Anterior cingulate cortex (tissue), 58 donors: ENCODE measurements at places on chromosomes 3 and 15.

- no peak for DNase-seq
Measured at GRCh38 chr3:157384491-157384890, 52.2 kb upstream of the PTX3 start.

- DNase-seq: peak; percentile 45
Measured at GRCh38 chr3:161372321-161373260, 1.3 kb upstream of the SPTSSB start.

DNA sequence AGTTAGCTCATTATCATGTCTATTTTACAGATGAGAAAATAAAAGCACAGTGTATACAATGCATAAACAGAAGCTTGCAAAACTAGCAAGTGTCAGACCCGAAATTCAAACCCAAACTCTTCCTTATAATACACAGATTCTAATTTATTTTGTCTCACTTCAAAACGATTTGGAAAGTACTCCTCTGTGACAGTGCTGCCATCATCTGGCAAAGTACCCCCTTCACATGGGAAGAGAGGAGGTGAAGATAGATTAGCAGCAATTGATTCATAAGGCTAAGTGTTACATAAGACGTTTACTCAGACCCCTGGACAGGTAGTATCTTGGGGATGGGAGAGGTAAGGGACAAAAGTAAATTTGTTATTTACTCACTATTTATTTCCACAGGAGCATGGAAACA is 744.0 kb upstream of the SGO1 start:
- DNase-seq: no peak

DNA sequence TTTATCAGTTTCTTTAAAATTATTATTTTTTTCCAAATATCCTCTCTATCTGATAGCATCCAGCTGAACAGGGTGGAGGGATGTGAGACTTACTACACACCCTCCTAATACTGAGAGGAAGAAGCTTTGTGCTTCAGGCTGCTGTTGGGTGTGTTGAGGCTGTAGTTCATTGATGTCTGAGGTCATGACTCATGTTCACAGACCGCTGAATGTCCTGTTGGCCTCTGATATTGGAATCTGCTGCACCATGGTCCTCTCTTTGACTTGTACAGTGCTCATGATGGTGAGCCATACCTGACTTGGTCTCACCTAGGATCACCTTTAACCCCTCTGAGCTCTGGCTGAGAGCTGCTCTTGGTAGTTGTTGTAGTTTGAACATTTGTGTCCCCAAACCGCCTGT is 302.9 kb downstream of the SATB1 start:
- no peak for DNase-seq

- DNase-seq: no peak
Measured at GRCh38 chr15:69032703-69033373, 18.3 kb downstream of the NOX5 start.

DNA sequence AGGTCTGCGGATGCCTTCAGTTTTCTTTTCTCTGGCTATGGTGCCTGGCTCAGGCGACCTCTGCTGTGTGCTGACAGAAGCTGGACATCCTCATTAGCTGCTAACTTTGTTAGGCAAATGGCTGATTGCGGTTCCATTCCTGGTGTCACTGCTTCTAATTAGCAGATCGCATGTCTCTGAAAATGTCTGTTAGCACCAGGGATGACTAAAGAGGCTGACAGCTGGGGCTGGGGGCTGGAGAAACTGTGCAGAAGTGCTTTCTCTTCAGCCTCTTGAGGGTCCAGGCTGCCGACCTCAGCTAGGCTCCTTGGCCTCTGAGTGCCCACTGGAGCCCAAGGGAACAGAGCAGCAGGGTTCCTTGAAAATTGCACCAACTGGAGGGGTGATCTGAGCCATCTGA is 39.3 kb downstream of the CHCHD6 start:
- DNase-seq: no peak

DNA sequence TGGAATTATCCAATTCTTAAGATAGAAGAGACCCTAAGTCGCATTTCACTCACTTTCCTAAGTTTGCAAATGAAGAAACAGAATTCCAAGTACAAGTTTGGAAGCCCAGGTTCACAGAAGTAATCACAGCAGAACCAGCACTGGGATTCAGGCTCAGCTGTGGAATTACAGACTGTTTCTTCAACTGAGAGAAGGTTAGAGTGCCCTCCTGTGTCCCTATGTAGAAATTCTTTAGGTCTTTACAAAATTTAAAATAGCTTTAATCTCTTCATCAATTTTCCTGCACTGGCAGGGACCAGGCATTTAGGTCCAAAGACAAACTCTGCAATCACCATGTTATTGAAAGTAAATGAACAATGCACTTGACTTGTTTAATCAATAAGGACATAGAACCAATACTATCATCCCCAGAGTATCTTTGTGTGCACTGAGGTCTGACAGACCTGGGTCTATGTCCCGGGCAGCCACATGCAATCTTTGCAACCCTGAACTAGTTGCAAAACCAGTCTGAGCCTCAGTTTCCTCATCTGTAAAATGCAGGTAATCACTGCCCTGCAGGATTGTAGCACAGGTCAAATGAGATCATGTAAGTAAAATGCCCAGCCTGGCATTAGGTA is 96.3 kb upstream of the ZBED2 start:
- DNase-seq: no peak

- DNase-seq: no peak
Measured at GRCh38 chr3:159432682-159433340, 555.8 kb upstream of the IL12A start.

GRCh38 chr3:126461450-126462070 is 14.1 kb downstream of the ZXDC start:
- no peak for DNase-seq

- DNase-seq: no peak
Measured at GRCh38 chr3:146100180-146100579, 60.8 kb downstream of the PLOD2 start.

- DNase-seq: no peak
Measured at GRCh38 chr3:53996141-53996874, 104.6 kb upstream of the SELENOK start.

DNA sequence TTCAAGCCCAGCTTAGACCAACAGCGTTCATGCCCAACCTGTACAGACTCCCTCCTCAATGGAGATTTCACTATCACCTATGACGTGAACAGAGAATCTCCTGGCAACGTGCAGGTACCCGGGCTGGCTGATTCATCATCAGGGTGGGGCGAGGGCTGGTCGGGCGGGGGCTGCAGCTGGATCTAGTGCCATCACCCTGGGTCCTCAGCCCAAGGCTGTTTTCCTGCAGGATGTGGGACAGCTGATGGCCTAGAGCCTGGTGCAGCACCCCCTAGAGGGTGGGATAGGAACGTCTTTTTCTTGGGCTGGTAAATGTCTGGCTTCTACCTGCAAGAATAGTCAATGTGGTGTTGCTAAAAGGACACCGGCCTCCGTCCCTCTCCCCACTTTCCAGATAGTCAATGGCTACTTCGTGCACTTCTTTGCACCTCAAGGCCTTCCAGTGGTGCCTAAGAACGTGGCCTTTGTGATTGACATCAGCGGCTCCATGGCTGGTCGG is 4.4 kb downstream of the ITIH3 start:
- DNase-seq: no peak

- no peak for DNase-seq
Measured at GRCh38 chr15:67999320-68000100, 54.6 kb upstream of the PIAS1 start.

DNA sequence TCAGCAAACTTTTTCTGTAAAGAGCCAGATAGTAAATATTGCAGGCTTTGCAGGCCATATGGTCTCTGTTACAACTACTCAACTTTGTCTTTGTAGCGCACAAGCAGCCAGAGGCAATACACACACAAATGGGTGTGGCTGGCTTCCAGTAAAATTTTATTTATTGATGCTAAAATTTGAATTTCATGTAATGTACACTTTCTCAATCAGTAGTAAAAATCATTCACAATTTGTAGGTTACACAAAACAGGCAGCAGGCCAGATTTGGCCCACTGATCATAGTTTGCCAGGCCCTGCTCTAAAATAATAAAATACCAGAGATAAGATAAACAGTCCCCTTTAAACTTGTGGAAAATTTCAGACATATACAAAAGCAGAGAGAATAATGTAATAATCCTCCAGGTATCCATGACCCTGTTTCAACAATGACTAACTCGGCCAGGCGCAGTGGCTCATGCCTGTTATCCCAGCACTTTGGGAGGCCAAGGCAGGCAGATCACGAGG is 330.3 kb downstream of the SHQ1 start:
- DNase-seq: no peak

DNA sequence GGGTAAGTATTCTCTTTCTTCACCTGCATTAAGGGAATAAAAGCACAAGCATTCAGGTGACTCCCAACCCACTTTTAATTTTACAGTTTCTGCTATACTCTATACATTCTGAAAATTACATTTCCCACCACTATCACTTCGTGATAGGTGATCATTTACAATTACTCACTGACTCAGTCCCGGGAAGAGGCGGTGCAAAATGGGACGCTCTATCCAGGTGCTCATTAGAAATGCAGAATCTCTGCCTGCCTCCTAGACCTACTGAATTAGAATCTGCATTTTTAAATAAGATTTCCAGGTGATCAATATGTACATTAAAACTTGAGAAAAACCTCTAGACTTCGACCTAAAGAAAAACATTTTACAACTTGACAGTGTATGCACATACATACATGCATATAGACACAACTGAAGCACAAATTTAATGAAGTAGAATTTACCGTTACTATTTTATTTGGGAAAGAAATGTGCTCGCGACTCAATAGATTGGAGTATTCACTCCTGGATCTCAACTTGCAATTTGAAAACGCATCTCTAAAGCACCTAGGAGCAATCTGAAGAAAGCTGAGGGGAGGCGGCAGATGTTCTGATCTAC is 598 bp upstream of the TGFBR2 start:
- DNase-seq: no peak

DNA sequence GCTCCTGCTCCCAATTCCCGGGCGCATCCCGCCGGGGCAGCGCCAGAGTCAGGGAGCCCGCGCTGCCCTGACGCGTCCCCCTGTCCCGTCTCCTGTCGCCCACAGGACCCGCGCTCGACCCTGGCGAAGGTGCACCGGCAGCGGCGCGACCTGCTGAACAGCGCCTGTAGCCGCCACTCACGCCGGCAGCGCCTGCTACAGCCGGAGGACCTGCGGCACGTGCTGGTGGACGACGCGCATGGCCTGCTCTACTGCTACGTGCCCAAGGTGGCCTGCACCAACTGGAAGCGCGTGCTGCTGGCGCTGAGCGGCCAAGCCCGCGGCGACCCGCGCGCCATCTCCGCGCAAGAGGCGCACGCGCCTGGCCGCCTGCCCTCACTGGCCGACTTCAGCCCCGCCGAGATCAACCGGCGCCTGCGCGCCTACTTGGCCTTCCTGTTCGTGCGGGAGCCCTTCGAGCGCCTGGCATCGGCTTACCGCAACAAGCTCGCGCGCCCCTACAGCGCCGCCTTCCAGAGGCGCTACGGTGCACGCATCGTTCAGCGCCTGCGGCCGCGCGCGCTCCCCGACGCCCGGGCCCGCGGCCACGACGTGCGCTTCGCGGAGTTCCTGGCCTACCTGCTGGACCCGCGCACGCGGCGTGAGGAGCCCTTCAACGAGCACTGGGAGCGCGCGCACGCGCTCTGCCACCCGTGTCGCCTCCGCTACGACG is 16.9 kb downstream of the C3orf22 start:
- no peak for DNase-seq

- DNase-seq: peak; percentile 54
Measured at GRCh38 chr15:63503739-63504246, 600 bp upstream of the USP3 start.

- no peak for DNase-seq
Measured at GRCh38 chr3:65741540-65741939, 297.2 kb downstream of the MAGI1 start.

GRCh38 chr15:71440489-71441110 is 325.3 kb downstream of the THSD4 start:
- DNase-seq: no peak

- DNase-seq: no peak
Measured at GRCh38 chr3:45269952-45270351, 43.9 kb upstream of the TMEM158 start.

GRCh38 chr3:126314305-126314789 is 42.9 kb downstream of the KLF15 start:
- DNase-seq: no peak

DNA sequence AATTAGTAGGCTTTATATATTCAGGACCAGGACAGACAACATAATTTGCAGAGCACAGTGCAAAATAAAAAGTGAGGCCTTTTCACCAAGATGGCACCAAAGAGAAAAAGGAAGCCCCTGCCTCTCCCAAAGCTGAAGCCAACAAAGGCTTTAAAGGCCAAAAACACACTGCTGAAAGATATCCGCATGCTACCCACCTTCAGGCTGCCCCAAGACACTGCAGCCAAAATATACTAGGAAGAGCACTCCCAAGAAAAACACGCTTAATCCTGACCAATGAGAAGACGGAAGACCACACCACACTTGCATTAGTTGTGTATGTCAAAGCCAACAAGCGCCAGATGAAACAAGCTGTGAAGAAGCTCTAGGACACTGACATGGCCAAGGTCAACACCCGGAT is 38.0 kb downstream of the PIK3CB start:
- DNase-seq: no peak
